ENCODE measurements at places on chromosomes 6 and 20.

GRCh38 chr6:18219591-18219990, 44.7 kb downstream of the DEK start:
- DNase-seq = no peak

DNA sequence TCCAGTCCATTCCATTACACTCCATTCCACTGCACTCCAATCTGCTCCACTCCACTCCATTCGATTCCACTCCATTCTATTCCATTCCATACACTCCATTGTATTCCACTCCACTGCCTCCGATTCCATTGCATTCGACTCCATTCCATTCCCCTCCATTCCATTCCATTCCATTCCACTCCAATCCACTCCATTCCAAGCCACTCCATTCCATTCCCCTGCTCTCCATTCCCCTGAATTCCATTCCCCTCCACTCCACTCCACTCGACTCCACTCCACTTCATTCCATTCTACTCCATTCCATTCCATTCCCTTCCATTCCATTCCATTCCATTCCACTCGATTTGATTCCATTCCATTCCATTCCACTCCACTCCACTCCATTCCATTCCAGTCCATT, 25.7 kb upstream of the DEFB125 start:
- DNase-seq = no peak

GRCh38 chr6:109093732-109094415, 772 bp downstream of the SESN1 start:
- no peak for DNase-seq

GRCh38 chr20:17580895-17581294, 11.0 kb downstream of the DSTN start:
- no peak for DNase-seq

DNA sequence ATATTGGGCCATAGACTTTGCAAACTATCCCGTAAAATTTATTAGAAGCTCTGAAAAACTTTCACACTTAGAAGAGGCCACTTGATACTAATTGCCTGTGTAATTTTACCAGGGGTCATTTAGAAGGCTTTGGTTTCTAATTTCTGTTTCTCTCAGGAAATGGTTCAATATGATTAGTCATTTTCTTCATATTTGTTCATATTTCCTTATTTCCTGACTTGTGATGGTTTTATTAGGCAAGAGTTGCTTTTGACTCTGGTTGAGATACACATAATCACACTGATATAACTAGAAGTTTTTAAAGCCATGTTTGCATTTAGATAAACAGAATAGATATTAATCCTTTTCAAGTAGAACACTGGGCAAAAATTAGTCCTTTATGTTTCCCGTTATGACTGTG, 11.8 kb upstream of the HBS1L start:
- DNase-seq = no peak

DNA sequence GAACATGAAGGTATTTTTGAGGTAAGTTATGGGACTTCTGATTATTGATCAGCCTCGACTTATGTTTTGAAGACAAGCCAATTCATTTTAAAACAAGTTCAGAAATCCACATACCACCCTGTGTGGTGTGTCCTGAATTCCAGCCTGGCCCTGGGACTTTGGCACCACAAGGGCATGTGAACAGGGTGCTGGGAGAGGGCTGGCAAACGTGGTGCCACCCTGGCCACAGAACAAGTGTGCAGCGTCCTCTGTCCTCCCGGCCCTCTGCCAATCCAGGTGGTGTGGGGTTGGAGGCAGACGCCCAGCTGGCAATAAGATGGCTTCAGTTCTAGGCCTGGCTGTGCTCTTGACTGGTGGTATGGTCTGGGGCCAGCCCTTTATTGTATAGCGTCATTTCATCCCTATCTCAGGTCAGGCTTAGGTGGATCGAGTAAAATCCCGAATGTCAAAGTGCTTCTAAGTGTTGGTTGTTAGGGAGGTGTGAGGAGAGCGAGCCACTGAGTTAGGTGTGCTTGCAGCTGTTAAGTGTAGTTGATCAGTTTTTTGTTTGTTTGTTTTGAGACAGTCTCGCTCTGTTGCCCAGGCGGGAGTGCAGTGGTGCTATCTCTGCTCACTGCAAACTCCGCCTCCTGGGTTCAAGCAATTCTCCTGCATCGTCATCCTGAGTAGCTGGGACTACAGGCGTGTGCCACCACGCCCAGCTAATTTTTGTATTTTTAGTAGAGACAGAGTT, 84.2 kb downstream of the RNF144B start:
- no peak for DNase-seq
